ENCODE measurements at places on chromosomes 7 and 10. TPM values are rescaled to one million over a fixed set of nuclear protein-coding genes. Genes with fewer than 3 reads are reported as not detected.

AKR1E2 gene
- 12.1 TPM for total RNA-seq

HNRNPF gene
- total RNA-seq = 175 TPM

IGF2BP3 gene
- 0.59 TPM for total RNA-seq

COBL gene
- 16.1 TPM for total RNA-seq

ZNF853 gene
- total RNA-seq = 11.7 TPM

- H3K27ac ChIP-seq = no peak overlapping the region
- no peaks in the 10 kb centered on the region for H3K4me1 ChIP-seq
- H3K4me3 ChIP-seq = no peak overlapping the region
- no peaks in the 10 kb centered on the region for H3K36me3 ChIP-seq
- H3K27me3 ChIP-seq = no peaks in the 10 kb centered on the region
These were observed 10.1 kb upstream of the CUZD1 start for GRCh38 chr10:122855745-122856144.

- no peaks in the 10 kb centered on the region for H3K27me3 ChIP-seq
- H3K27ac ChIP-seq = peak overlapping the region; percentile 62
- no peak overlapping the region for H3K4me3 ChIP-seq
- H3K36me3 ChIP-seq = no peaks in the 10 kb centered on the region
- peaks cover 7% of the 10 kb centered on the region for H3K4me1 ChIP-seq
These were observed 69.1 kb upstream of the NANOS1 start for GRCh38 chr10:118960157-118961090.

- no peaks in the 10 kb centered on the region for H3K4me1 ChIP-seq
- no peaks in the 10 kb centered on the region for H3K27me3 ChIP-seq
- no peak overlapping the region for H3K27ac ChIP-seq
- DNase-seq = peak; percentile 13
- no peak overlapping the region for H3K4me3 ChIP-seq
These were observed 39.0 kb downstream of the PDGFA start for GRCh38 chr7:480531-481218.

GRCh38 chr10:58638388-58638787, 125.7 kb downstream of the BICC1 start:
- H3K36me3 ChIP-seq = no peaks in the 10 kb centered on the region
- H3K27ac ChIP-seq = no peak overlapping the region
- H3K27me3 ChIP-seq = no peaks in the 10 kb centered on the region
- H3K4me3 ChIP-seq = no peak overlapping the region
- DNase-seq = no peak

- no peak overlapping the region for H3K27ac ChIP-seq
- no peak overlapping the region for H3K4me3 ChIP-seq
- no peak for DNase-seq
- no peaks in the 10 kb centered on the region for H3K27me3 ChIP-seq
These were observed 224.9 kb downstream of the EXOC4 start for GRCh38 chr7:133477791-133478190.

DNA sequence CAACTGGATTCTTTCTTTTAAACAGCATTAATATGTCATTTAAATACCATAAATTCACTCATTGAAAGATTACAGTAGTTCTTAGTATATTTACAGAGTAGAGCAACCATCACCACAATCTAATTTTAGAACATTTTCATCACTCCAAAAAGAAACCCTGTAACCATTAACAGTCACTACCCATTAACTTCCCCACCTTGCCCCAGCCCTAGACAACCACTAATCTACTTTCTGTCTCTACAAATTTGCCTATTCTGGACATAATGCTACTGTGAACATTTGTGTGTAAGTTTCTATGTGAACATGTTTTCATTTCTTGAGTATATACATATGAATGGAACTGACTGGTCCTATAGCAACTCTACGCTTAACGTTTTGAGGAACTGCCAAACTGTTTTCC, 42.4 kb downstream of the P4HA1 start:
- H3K27me3 ChIP-seq = no peaks in the 10 kb centered on the region
- H3K4me3 ChIP-seq = no peak overlapping the region
- H3K4me1 ChIP-seq = no peaks in the 10 kb centered on the region
- DNase-seq = no peak
- H3K27ac ChIP-seq = no peak overlapping the region

GRCh38 chr10:119801998-119802538, 70.6 kb downstream of the MCMBP start:
- no peaks in the 10 kb centered on the region for H3K4me1 ChIP-seq
- no peaks in the 10 kb centered on the region for H3K27me3 ChIP-seq
- H3K4me3 ChIP-seq = no peak overlapping the region
- no peak overlapping the region for H3K27ac ChIP-seq

- no peak overlapping the region for H3K4me3 ChIP-seq
- no peaks in the 10 kb centered on the region for H3K36me3 ChIP-seq
- DNase-seq = no peak
- no peak overlapping the region for H3K27ac ChIP-seq
These were observed 54.8 kb upstream of the IFRD1 start for GRCh38 chr7:112395411-112395810.

DNA sequence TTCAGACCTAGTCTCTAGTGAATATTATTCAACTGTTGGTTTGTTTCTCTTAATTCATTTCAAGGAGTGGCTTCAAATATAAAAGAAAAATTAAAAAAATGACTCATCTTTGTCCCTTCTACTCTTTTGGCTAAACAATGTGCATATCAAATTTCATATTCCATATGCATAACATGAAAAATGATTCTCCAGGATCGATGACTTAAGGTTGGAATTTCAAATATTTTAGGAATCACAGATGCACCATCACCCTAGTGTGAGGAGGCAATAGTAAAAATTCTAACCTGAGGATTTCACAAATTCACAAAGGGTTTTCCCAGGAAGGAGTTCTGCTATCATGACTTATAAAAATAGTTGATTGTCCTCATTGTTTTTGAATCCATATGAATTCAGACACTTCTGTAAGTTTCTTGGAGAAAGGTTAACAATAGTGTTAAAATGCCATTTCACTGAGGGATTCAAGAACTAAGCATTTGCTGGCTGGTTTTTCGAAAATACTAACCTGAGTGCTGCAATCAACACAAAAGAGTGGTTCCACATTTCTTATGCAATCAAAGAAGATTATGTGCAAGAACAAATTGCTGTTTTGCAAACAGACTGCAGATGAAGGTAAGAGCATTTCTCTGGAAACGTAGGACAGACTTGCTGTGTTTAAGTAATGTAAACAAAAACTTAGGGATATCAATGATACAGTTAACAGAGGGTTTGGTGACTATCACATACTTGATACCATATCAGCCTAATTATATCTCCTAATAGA, 547.5 kb upstream of the LRRTM3 start:
- H3K36me3 ChIP-seq = no peaks in the 10 kb centered on the region
- H3K27me3 ChIP-seq = no peaks in the 10 kb centered on the region
- H3K4me3 ChIP-seq = no peak overlapping the region

DNA sequence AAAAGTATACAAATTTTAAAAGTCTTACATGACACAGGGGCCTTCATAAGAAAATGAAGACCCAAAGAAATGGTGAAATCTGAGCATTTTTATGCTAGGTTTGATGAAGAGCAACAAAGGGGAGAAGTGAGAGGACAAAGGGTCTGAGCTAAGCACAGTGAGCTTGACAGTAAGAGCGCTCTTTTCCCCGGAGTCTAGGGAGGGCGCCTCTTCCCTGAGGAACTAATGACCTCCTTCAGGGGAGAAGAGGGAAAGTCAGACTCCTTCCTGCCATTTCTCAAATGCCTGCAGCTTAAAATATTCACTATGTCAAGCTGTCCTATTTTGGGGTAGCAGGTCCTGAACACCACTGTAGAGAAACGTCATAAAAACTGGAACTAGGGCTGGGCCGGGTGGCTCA, 18.1 kb upstream of the PAXIP1 start:
- DNase-seq = no peak
- H3K27me3 ChIP-seq = no peaks in the 10 kb centered on the region
- no peaks in the 10 kb centered on the region for H3K36me3 ChIP-seq

DNA sequence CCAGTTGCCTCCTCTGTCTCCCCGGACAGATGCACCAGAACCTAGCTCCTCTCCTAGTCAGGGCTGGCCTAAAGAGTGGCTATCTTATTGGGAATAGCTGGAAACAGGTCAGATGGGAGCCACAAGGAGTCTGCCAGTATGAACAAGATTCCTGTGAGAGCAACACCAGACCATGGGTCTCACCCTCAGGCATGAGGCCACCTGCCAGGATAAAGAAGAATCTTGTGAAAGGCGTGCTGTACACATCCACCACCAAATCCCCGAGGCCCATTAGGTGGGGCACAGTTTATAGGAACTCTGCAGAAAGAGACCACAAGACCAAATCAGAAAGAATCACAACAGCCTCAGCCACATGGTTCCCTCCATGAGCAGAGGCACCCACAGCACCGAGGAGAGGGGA, 325.9 kb downstream of the TNS3 start:
- H3K27me3 ChIP-seq = no peaks in the 10 kb centered on the region
- DNase-seq = no peak
- H3K4me3 ChIP-seq = no peak overlapping the region
- H3K36me3 ChIP-seq = no peaks in the 10 kb centered on the region
- peaks cover 5% of the 10 kb centered on the region for H3K4me1 ChIP-seq
- H3K27ac ChIP-seq = no peak overlapping the region

GRCh38 chr7:17646253-17646956, 293.9 kb downstream of the SNX13 start:
- no peak overlapping the region for H3K4me3 ChIP-seq
- no peaks in the 10 kb centered on the region for H3K36me3 ChIP-seq
- DNase-seq = no peak

DNA sequence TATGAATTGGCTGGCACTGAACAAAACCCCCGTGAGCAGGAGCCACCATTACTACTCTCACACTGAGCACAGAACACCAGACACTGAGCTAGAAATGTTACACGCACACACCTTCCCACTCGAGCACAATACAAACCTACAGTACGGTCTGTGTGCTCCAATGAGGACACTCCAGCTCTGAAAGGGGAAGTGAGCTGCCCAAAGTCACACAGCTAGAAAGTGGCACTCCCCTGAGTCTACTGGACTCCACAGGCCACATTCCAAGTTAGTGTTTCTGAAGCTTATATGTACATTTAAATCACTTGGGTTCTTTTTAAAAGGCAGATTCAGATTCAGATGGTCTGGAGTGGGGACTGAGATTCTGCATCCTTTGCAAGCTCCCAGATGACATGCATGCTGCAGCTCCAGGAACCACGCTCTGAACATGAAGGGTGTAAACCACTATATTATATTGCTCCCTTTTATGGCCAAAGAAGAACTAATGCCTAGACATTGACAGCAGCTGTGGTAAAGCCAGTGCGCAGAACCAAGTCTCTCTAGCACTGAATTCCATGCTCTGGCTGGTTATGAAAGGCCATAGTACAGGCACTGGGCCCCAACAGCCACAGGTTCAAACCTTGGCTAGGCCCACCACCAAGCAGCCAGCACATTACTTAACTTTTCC, 77.1 kb downstream of the FRMPD2 start:
- H3K27me3 ChIP-seq = no peaks in the 10 kb centered on the region
- H3K4me1 ChIP-seq = no peaks in the 10 kb centered on the region
- no peaks in the 10 kb centered on the region for H3K36me3 ChIP-seq
- no peak overlapping the region for H3K4me3 ChIP-seq
- DNase-seq = no peak

- H3K36me3 ChIP-seq = no peaks in the 10 kb centered on the region
- H3K27ac ChIP-seq = no peak overlapping the region
- DNase-seq = no peak
- H3K4me3 ChIP-seq = no peak overlapping the region
- no peaks in the 10 kb centered on the region for H3K4me1 ChIP-seq
These were observed 281.6 kb downstream of the HGF start for GRCh38 chr7:81488210-81488609.

GRCh38 chr10:33224251-33224965, 110.1 kb downstream of the NRP1 start:
- H3K4me1 ChIP-seq = no peaks in the 10 kb centered on the region
- DNase-seq = no peak
- H3K27me3 ChIP-seq = no peaks in the 10 kb centered on the region
- H3K36me3 ChIP-seq = no peaks in the 10 kb centered on the region
- H3K4me3 ChIP-seq = no peak overlapping the region

DNA sequence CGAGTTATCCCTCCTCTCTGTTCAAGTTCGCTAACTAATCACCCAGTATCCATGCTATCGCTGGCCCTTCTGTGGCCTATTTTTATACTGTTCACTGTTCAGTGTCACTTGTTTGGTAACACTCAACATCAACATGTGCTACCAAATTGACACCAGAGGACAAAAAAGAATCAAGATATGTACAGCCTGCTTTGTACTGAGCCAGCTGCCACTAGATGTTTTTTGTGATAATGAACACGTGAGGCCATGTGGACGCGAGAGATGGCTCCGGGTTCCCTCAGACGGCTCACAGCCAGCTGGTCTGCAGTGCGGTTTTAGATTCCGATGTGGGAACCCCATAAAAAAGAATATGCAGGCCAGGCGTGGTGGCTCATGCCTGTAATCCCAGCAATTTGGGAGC, 21.2 kb downstream of the CAV1 start:
- no peaks in the 10 kb centered on the region for H3K27me3 ChIP-seq
- H3K4me3 ChIP-seq = no peak overlapping the region
- no peaks in the 10 kb centered on the region for H3K4me1 ChIP-seq

- no peak overlapping the region for H3K4me3 ChIP-seq
- H3K27ac ChIP-seq = no peak overlapping the region
- no peak for DNase-seq
- H3K27me3 ChIP-seq = no peaks in the 10 kb centered on the region
These were observed 509.5 kb upstream of the CELF2 start for GRCh38 chr10:10508211-10508610.

DNA sequence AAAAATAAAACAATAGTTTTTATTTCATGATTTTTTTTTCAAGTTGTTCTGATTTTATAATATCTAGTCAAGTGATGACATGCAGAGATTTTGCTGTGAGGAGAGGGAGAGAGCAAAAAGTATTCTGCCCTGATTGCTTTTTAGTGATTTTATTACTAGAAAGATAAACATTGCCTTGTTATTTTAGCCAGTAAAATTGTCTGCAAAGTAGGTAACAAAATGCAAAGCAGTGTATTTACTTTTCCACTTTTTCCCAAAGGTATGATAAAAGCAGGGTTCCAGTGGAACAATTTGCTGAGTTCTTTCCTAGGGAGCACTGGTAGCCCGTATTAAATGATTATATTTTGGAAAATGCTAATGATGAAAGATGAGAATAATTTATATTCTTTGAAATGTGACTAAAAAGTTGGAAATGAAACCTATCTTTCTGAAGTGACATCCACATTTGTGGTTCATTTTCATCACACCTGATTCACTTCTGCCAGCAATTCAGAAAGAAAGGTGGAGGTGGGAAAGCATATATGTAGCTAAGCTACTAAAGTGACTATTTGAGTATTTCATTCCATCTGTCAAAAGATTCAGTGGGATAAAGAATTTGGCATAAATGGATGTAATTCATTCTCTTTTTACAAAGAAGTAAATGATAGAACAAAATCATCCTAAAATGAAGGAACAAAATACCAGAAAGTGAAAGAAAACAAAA, 300.3 kb downstream of the ADK start:
- H3K4me3 ChIP-seq = no peak overlapping the region
- H3K27ac ChIP-seq = no peak overlapping the region
- H3K27me3 ChIP-seq = no peaks in the 10 kb centered on the region
- H3K36me3 ChIP-seq = no peaks in the 10 kb centered on the region
- no peak for DNase-seq

GRCh38 chr7:7687800-7688199, 30.6 kb downstream of the RPA3 start:
- H3K4me3 ChIP-seq = no peak overlapping the region
- DNase-seq = no peak
- no peaks in the 10 kb centered on the region for H3K4me1 ChIP-seq
- H3K36me3 ChIP-seq = no peaks in the 10 kb centered on the region
- no peaks in the 10 kb centered on the region for H3K27me3 ChIP-seq
- no peak overlapping the region for H3K27ac ChIP-seq

Data from breast epithelium (tissue), 4 donors.